NCI-H1105 (cell line): ENCODE measurements at places on chromosomes 1 and 21.

GRCh38 chr1:79955966-79956365, 949.4 kb upstream of the ADGRL4 start:
- no peak for DNase-seq

DNA sequence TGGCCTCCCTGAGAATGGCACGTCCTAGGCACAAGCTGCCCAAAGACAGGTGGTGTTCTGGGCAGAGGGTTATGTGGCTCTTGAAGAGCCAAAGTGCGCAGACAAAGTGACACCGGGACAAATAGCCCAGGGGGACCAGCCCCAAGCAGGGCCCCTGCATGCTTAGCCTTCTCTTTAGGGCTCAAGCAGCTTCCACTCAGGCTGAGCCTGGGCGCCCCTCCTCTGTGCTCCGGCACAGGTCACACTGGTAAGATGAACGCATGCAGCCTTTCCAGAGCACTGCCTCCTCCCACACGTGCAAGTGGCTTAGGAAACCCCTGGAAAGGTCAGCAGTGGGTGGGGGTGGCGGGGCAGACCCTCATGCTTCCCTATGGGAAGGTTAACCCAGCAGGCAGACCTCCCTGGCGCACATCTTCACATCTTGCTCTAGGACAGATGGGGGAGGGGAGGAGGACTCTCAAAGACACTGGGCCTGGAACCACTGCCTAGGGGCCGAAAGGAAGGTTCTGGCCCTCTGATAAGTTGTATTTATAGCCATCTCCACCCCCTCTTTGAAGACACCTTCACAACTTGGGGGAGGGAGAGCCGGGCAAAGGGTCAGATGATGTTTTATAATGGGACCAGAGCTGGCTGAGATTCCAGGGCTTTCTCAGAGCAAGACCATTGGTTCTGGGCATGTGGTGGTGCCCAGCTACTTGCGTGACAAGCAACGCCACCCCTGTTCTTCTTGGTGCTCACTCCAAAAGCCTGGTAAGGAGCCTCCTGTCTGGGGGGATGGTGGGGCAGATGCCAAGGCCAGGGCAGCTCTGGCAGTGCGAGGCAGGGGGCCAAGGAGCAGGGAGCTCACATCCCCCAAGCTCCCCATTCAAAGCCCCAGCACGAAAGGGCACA, 5.5 kb downstream of the KLHL21 start:
- DNase-seq = no peak

DNA sequence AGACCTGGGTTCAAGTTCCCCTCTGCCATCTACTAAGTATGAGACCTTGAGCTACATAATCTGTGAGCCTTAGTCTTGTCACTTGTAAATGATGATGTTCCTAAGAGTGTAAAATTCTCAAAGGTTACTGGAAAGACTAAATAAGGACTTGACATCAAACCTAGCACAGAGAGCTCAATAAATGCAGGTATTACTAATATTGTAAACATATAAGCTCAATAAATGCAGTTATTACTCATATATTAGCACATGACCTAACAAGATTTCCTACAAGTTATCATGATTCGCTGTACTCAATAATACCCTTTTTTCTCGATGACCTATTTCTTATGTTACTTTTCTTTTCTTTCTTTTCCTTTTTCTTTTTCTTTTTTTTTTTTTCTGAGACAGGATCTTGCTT, 174.9 kb downstream of the ZNF281 start:
- no peak for DNase-seq

DNA sequence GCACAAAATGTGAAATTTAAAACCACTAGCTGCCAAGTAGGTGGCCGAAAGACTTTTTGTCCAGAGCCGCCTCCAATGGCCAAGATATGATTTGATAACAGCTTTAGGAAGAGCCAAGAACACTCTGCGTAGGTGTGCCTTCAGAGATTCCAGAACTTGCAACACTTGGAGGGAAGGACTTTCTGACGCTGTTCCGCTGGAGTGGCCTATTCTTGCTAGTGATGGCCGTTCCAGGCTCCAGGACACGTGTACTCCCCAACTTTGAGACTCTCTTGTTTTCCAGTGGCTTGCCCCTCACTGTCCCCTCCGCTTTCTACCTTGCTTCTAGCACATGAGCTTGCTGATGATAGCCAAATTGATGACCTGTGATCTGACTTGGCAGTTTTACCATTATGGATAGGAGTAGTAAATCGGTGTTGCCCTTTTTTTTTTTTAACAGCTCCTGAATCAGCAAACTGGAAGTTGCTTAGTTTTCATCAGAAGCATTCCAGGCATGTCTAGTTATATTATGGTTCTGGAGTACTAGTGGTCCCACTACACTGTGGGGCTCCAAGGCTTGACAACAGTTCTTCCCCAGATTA, 1.0 kb downstream of the PRDX6 start:
- DNase-seq = no peak

DNA sequence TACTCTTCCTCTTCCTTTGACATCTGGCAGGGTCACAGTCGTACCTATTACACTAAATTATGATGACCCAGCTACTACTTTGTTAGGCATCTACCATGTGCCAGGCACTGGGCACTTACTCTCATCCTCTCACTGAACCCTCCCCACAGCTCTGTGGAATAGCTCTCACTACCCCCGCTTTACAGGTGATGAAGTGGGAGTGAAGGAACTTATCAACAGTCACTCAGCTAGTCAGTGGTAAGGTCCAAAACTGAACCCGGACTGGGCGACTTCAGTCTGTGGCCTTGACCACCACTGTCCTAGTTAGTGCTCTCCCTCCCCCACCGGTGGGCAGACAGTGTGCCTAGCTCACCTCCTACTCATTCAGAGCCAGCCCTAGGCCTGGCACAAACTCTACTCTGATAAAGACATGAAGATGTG, 12.3 kb downstream of the ADGRB2 start:
- DNase-seq = no peak

DNA sequence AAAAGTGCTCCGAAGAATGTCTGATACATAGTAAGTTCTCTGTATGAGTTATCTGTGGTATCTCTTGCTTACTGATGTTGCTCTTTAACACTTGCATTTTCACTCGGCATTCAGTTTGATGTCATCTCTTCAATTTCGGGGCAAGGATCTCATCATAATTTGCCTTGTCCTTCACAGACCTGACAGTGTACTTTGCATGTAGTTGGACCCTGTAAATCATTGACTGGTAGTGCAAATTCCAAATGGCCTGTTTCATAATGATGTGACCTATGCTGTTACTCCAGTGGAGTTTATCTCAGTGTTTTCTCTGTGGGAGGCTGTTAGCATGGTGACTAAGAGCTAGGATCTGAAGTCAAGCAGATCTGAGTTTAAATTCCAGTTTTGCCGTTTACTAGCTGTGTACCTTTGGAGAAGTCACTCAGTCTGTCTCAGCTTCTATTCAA, 34.2 kb upstream of the ABCD3 start:
- no peak for DNase-seq

DNA sequence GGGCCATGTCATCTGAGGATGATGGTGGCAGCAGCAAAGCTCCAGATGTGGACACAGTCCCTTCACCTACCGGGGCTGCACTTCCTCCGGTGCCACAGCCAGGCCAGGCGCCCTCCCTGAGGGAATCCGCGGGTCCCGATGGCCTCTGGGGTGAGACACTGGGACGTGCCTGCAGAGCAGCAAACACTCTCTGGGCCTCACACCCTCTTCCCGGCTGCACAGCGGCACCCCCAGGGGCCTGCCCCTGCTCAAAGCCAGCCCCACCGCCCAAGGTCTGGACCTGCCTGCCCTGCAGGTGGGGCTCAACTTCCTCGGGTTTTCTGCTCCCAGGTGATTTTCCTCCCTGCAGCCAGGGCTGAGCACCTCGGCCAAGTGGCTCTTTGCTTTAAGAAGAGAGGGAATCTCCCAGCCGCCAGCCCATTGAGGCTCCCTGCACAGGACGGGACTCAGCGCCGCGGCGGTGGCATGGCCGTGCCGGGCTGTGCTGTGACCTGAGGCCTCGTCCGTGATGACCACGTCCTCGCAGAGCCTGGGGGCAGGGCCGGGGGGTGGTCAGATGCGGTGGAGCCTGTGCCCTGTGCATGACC, 21.3 kb upstream of the COL18A1 start:
- DNase-seq = no peak

DNA sequence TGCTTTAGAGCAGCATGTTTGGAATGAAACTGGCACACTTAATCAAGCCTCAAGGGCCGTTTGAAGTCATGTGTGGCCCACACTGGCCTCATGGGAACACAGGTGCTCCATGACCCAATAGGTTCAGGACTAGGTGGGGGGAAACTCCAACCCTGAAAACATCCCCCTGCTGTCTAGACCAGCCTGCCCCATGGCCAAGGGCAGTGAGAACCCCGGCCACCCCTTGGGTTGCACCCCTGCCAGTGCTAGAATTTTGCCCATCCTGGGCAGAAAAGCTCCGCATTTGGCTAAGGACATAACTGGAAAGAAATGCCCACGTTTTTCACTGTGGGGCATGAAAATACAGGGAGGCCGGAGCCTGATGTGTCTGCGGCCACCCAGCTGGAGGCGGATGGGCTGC, 6.1 kb upstream of the PTGER3 start:
- DNase-seq = no peak

DNA sequence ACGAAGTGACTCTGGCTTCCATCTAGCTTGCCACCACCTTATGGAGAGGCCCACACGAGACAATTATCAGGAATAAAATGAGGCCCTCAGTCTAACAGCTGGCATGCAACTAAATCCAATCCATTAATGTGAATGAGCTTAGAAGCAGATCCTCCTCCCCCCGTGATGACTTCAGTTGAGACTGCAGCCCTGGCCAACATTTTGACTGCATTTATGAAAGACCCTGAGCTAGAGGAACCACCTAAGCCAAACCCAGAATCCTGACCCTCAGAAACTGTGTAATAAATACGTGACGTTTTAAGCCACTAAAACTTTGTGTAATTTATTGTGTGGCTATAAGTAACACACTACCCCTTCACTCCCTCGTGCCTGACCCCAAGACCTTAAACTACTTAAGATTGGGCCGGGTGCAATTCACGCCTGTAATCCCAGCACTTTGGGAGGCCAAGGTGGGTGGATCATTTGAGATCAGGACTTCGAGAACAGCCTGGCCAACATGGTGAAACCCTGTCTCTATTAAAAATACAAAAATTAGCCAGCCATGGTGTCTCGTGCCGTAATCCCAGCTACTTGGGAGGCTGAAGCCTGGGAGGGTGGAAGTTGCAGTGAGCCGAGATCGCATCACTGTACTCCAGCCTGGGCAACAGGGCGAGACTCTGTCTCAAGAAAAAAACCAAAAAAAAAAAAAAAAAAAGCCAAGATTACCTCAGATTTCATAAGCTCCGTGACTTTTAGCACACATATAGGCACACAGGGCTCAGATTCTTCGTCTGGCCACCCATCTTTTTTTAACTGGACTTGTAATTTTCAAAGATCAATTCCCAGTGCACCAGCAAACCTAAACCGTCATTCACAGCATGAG, 72.5 kb downstream of the ENAH start:
- DNase-seq = no peak
